ENCODE measurements at places on chromosomes 11 and 22.

DNA sequence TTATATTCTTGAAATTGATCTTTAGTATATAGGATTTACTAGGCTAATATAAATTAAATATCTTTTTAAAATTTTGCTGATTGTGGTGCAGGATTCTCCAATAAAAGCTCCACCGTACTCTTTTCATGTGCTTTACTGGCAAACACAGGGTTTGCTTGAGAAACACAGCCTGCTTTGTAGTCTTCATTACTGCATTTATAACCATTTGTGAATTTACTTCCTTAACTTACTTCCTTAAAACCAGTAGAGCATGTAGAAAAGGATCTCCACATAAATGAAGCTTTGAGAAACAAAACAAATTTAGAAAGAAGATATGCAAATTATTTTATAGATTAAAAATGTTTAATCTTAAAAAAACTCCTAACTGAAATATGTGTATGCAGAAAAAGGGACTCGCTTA lies 28.8 kb downstream of the SWAP70 start:
- no peak for DNase-seq

GRCh38 chr22:36180038-36180880 lies 19.7 kb upstream of the APOL3 start:
- DNase-seq = peak; percentile 85

GRCh38 chr11:109612496-109612895 lies 190.5 kb downstream of the C11orf87 start:
- no peak for DNase-seq

DNA sequence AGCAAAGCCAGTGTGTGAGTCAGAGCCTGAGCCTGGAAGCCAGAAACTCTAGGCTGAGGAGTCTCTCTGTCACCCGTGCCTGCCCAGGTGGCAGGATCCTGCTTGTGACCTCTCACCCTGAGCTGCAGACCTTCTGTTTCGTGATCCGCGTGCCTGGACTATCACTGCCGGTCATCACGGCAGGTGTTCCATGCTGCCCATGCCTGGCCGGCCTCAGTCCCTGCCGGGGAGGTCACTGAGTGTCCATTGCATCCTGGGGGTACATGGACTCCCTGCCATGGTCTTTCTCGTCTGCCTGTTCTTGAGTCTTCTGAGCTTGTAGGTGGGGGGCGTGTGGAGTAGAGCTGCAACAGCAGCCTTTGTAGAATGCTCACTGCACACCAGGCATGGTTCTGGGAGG lies 1032.4 kb downstream of the TBC1D22A start:
- no peak for DNase-seq
